ENCODE measurements at places on chromosomes 12 and 14.
A peak's percentile ranks its signal among the peaks of the same experiment; 100 is the strongest.

DNA sequence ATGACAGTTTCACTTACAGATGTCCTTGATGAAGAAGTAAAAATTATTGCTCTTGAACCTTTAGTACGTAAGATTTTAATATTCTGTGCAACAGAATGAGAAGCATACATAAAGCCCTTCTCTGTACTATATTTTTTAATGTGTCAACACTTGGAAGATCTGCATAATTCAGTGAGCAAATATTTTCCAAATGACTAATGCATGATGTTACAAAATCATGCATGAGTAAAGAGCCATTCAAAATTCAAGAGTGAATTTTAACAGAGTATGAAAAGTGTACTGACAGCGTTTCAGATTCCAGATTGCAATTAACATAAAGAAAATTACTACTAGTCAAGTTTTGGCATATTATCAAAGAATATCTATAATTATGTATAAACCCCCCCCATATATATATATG, 101.4 kb upstream of the BBS10 start:
- DNase-seq: no peak

GRCh38 chr14:91257328-91258010, 13.0 kb upstream of the GPR68 start:
- no peak for DNase-seq

DNA sequence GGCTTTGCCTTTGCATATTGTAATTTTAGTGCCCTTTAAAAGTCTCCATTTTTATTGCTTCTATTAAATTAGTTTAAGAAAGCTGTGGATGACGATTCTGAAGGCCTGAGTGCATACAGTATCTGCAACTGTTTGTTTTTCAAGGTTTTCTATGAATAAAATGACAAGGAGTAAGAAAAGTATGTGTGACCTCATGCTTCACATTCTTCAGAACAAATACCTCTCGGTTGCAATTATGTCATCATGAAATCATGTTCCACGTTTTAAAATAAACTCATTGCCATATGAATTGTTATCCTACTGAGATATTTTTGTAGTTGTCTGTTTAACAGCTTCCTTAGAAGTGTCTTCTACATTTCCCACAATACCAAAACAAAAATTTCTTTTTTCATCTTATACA, 374.6 kb downstream of the MDGA2 start:
- no peak for DNase-seq

- no peak for DNase-seq
Measured at GRCh38 chr12:118307069-118307954, 65.4 kb downstream of the TAOK3 start.

GRCh38 chr12:130334399-130334798, 3.3 kb upstream of the PIWIL1 start:
- DNase-seq: no peak

DNA sequence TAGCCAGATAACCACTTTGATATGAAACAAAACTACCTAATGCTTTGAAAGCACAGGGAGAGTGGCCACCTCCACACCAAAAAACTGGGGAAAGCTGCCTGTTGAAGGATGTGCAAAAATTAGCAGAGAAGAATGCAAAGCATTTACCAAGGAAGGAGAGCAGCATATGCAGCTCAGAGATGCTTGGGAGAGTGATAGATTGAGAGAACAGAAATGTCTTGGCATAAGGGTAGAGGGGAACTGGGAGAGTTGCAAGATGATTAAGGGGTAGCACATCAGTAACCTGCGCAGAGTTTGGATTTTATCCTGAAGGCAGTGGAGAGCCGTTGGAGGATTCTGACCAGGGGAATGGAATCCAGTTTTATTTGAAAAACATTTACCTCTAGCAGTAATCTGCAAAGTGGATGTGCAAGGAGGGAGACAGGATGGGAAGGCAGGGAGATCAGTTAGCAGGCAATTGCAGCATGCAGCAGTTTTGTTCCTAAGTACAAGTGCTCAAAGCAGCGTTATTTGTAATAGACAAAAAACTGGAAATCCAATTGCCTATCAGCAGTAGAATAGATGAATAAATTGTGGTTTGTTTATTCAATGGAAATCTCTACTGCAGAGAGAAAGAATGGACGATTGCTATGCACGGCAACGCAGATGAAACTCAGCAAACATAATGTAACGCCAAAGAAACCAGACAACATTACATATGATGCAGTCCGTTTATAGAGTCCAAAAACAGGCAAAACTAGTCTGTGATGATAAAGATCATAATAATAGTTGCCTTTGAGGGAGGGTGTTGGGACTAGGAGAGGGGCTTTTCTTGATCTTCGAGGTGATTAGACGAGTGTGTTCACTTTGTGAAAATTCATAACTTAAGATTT, 81.5 kb downstream of the BHLHE41 start:
- no peak for DNase-seq

DNA sequence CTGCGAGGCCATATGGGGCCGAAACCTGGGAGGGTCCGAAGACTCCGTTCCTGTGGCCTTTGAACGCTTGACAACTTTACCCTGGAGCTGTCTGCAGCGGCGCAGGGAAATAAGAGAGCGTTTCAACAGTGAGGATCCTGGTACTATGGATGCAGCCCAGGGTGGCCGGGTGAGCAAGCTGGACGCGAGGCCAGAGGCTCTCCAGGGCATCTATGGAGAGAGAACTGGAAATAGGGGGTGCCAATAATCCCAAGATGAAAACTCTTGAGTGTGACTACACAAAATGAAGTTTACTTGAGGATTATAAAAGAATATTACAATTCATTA, 1.1 kb upstream of the ABCC9 start:
- DNase-seq: no peak

DNA sequence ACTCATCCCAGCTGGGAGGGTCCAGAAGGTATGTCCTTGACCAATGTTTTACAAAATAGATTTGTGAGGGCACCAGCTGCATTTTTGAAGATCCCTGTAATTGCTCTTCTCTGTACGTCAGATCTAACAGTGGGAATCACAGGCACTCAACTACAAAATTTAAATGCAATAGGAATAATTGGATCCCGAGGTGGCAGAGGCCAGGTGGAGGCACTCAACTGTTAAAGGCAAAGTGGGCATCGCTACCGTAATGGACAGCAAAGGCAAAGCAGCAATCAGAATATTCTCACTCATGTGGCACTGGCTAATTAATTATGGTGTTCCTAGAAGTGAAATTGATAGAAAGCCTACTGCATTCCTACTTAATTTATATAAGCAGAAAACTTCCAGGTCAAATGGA, 27.9 kb upstream of the PSMC1 start:
- no peak for DNase-seq

DNA sequence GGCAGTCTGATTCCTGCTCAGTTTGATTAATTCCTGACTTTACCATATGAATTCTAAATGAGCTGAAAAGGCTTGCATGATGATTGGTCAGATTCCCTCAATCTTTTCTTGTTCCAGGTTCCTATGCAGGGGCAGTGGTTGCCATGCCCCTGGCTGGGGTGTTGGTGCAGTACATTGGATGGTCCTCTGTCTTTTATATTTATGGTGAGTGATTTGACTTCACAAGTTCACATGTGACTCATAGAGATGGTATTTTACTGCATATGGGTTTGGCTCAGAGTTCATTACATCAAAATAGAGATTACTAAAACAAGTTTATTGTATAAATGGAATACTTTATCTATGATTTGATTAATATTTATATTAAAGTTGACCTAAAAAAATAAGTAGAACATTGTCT, 44.8 kb downstream of the SLC17A8 start:
- no peak for DNase-seq

- no peak for DNase-seq
Measured at GRCh38 chr12:20695232-20695631, at the start of gene SLCO1C1. Gene SLCO1C1 (plus strand): TSS chr12:20695332. CDS start chr12:20699577, 4,245 bp downstream.

- no peak for DNase-seq
Measured at GRCh38 chr12:71838676-71839075, 883 bp upstream of the TBC1D15 start.

GRCh38 chr12:6807170-6807569, 14.5 kb upstream of the GPR162 start:
- DNase-seq: no peak

DNA sequence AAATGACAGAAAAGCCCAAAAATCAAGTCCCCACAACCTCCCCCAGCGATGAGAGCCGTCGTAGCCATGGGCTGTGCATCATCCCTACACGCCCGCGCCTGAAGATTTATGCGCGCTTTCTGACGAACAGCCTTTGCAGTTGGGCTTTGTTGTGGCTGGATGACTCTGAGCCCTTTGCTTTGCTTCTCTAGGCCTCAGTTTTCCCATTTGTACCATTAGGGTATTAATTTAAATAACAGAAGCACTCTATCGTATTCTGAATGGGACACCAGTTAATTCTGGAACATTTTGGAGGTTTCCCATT, 24.2 kb downstream of the SFSWAP start:
- DNase-seq: no peak

GRCh38 chr12:18382236-18382885, 121.0 kb downstream of the PIK3C2G start:
- no peak for DNase-seq

DNA sequence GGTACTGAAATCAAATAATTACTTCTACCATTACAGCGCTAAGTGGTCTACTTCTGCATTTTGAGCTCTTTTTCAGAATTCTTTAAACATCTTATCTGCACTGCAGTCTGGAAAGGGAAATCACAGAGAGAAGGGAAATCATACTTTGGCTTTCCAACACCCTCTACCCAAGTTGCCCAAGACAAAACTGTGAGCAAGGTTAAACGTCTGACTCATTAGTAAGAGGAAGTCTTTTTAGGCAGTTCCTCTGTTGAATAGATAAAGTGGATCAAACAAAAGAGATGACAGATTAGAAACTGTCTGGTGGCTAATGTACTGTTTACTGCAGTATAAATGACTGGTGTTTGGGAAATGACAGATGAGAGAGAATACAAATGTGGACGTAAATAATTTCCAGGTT, 858.1 kb downstream of the NRXN3 start:
- no peak for DNase-seq

- DNase-seq: no peak
Measured at GRCh38 chr14:31026077-31026449, at the start of gene STRN3. Gene STRN3 (minus strand): TSS chr14:31026379. CDS start chr14:31026185, 194 bp downstream.

GRCh38 chr14:55699131-55700057, 119.4 kb downstream of the KTN1 start:
- no peak for DNase-seq

- peak; percentile 15 for DNase-seq
Measured at GRCh38 chr14:23183479-23183878, at the start of gene SLC7A8. Gene SLC7A8 (minus strand): TSS chr14:23183660. CDS start chr14:23182914, 746 bp downstream.

DNA sequence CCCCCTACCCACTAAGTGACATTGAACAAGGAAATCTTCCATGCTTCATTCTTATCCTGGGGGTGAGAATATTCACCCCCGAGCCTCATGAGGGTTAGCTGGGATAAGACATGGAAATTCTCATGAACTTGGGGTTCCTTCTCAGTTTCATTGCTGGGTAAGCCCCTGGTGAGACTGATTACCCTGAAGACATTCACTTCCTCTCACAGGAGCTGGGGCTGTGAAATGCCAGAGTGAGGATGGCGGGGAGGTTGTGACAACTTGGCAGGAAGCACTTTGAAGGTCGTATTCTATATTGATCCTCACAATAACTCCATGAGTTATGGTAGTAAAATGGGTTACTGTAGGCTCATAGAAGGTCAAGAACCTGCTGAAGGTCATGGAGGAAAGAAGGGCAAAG, 43.5 kb downstream of the ESRRB start:
- DNase-seq: no peak

DNA sequence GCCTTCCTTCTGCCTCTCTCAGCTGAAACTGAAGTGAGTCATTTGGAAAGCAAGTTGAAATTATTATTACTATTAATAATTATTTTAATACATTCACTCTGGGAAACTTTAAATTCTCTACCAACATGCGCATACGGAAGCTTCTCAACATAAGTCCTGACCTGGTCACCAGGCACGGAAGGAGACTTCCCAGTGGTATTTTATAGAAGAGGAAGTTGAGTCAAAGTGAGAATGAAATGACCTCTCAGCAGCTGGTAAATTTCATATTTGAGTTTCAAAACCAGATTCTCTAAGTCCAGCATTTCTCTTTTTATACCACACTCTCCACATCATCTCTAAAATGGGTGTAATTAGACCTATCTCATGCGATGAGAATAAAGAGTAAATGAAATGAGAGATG, 747.4 kb downstream of the VRK1 start:
- DNase-seq: no peak

- DNase-seq: no peak
Measured at GRCh38 chr14:74592476-74593201, 19.4 kb downstream of the LTBP2 start.

GRCh38 chr14:85596562-85596961, 66.6 kb downstream of the FLRT2 start:
- DNase-seq: no peak

DNA sequence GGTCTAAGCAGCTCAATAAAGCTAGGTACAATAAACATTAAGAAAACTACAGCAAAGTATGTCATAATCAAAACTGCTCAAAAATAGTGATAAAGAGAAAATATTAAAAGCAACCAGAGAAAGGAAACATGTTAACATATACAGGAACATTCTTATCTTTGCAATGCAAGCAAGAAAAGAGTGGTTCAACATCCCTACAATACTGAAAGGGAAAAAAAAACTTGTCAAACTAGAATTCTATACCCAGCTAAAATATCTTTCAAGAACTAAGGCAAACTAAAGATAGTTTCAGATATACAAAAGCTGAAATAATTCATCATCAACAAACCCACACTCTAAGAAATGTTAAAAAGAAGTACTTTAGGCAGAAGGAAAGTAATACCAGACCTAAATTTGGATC, 134.2 kb downstream of the DPF3 start:
- DNase-seq: no peak

DNA sequence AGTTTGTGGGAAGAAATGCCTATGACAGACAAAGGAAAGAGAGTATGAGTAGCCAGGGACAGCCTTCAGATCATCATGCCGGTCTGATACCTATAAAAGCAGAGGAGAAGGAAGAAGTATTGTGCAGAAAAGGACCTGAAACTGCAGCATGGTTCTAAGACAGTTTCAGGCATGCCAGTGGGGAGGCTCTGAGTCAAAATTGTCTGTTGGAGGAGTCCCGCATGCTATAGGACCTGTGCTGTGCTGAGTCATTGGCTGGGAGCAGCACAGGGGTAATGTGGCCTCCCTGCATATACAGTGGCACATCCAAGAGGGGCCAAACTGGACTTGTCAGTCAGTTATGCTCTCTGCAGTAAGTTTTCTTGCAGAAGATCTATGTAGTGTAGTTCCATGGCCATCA, 40.7 kb downstream of the NEUROD4 start:
- DNase-seq: no peak

All from naive thymus-derived CD4-positive, alpha-beta T cell (primary cell).